ENCODE measurements at places on chromosomes 7 and 10.

DNA sequence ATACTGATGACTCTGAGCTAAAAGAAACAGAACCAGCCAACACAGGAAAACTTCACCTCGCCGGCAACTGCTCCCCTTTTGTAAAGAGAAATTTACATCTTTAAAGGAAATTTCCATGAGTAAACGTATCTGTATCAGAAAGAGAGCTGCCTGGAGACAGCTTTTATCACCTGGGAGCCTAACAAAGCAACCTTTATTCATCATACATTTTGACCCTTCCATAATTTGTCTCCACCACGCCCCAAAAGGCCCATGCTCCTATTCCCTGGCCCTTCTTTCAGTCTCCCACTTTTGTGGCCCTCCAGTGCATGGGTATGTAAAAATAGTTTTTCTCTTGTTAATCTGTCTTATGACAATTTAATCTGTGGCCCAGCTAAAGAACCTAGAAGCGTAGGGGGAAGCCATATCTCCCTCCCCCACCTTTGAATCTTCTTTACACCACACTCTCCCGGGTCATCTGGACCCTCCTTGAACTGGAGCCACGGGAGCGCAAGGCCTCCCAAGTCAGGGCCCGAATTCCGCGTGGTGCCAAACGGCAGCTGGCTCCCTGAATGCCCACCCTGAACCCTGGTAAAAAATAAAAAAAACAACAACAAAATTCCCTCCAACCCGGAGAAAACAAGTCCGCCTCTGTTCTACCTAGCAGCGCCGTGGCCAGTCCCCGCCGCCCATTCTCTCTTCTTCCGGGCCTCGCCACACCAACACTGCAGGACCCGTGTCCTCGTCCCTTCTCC, 15.4 kb upstream of the FKBP9 start:
- no peak for DNase-seq

DNA sequence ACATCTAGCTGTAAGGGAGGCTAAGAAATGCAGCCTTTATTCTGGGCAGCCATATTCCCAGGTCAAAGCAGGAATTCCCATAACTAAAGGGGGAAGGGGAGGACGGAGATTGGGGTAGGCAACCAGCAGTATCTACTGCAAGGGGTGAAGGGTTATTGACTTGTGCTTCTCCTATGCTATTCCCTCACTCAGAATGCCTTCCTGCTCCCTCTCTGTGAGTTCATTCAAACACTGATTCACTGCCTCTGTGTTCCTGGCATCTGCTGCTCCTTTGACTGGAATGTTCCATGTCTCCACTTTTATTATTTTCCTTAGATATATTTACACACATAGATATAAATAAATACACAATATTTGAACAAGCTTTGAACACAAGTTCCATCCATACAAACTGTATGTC, 11.1 kb downstream of the HTR7 start:
- DNase-seq: no peak

GRCh38 chr7:103114576-103115008, 34.3 kb downstream of the NAPEPLD start:
- no peak for DNase-seq

GRCh38 chr10:124696446-124697392, 47.5 kb downstream of the FAM53B start:
- no peak for DNase-seq

- no peak for DNase-seq
These were observed 1.5 kb upstream of the EXOC6 start for GRCh38 chr10:92846854-92847201.

GRCh38 chr7:51357821-51358220, 41.2 kb upstream of the COBL start:
- DNase-seq: no peak

GRCh38 chr7:73876361-73876760, 15.4 kb downstream of the TMEM270 start:
- DNase-seq: no peak

DNA sequence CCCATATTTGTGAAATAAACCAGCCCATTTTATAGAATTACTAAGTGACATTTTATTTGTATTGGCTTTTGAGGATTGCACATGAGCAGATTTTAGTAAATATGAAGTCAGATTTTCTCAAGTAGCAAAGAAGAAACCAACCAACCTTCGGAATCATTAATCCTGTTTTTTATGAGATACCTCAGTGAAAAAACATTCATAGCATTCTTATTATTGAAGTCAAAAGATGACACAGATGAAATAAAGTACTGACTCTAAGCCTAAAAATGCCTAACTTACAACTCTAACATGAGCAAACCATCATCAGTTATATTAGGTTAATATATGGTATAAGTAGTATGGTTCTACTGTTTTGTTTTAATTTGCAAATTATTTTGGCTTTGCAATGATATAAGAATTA, 59.9 kb upstream of the AGBL3 start:
- no peak for DNase-seq

DNA sequence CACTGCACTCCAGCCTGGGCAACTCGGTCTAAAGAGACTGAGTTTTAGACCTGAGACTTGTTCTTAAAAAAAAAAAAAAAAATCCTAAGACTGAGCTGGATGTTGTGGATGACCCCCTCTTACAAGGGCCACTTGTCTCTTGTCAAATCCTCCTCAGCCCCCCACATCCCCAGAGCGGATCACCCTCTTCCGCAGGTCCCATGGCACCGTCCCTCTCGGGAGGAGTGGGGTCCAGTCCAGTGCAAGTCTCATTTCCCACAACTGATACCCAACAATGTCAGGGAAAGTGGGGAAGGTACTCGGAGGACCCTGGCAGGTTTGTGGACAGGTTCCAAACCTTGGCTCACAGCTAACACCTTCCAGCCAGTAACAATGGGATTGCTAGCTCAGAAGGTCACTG, 100.3 kb downstream of the ELFN1 start:
- DNase-seq: no peak

DNA sequence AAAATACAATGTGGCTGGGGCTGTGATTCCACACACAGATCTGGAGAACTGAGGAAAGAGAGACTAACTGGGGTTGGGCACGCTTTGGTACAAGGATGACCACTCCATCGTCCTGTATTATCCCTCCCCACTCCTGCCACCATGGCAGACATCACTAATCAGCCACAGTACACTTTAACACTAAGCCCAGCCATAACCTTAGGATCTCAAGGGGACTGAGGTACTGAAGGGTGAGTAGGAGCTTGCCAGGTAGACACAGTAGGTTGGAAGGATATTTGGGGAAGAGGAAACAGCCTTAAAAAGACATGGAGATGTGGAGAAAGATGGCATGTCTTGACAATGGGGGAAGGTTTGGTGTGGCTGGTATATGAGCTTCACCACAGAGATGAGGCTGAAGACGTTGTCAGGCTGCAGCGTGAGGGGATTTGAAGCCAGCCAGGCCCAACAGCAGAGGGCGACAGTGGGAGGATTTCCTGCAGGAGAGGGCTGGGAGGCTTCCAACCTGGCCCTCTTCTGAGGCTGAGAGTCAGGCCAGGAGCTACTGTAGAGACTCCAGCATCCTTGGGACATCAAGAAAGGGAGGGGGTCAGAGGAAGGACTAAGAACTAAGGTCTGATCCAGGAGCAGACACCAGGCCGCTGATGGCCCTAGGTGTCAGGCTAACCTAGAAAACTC, 58.6 kb upstream of the COL13A1 start:
- no peak for DNase-seq

- DNase-seq: no peak
These were observed 418.9 kb downstream of the ZNF716 start for GRCh38 chr7:57868771-57869483.

DNA sequence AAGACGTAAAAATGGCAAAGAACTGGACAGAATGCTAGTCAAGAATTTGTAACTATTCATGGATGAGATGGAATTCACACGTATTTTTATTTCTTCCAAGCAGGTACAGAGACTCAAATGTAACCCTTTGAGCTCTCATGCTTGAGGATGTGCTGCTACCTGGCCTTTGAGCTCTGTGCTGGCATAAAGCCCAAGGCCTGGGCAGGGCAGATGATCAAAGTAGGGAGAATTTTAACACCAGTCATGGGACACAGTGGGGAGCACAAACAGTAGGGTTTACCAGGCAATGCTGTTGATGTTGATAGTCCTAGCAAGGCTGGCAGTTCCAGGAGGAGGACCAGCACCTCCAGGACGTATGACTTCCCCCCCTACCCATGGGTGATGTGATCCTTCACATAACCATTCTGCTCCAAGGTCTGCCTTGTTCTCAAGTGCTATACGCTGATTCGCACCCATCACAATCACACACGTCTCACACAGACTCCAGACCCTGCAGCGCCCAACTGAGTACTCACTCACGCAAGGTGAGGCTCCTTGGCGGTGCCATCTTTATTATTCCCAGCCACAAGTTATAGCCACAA, 48.6 kb upstream of the DLG5 start:
- no peak for DNase-seq

- no peak for DNase-seq
These were observed 85.9 kb downstream of the CD36 start for GRCh38 chr7:80724249-80724871.

GRCh38 chr7:149817836-149818535, 20.2 kb upstream of the ZNF862 start:
- DNase-seq: no peak

DNA sequence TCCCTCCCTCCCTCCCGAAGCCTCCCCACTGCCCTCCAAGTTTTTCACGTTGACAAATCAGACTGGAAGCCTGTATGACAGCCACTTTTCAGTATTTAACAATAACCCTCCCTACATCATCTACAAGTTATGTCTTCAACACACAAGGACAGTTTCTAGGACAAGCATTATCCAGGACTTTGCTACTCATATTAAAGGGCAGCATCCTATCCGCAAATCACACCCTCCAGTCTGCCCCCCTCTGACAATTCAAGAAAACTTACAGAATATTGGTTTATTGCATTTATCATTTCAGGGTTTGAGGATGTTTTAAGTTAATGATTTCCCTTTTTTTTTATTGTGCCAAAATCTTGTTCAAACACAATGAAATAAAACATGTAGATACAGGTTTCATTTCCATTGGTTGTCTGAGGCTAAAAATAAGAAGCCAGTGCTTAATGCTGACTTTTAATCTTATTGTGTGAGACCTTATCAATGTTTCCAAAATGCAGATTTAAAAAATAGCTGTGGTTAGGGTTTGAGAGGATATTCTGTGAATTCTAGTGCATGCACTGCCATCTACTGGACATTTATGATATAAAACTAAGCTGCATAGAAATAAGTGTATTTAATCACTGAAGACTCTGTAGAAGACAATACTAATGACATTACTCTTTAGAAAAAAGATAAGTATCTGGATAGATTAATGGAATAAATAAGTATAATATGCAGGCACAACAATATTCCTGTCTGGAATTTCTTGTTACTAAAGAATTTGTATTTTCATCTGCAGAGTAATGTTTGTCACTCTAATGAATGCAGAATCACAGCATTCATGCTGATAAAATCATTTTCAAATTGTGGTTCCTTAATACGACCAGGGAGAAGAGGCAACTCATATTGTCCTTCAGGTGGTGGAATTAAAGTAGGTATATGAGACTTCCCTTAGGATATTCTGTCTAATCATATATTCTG, 64.1 kb downstream of the CAV1 start:
- peak; percentile 32 for DNase-seq

GRCh38 chr10:28801247-28801646, 123.9 kb downstream of the BAMBI start:
- DNase-seq: no peak

GRCh38 chr10:15571575-15571974, 148.1 kb downstream of the ITGA8 start:
- no peak for DNase-seq

- peak; percentile 76 for DNase-seq
These were observed 110.2 kb downstream of the TMEM26 start for GRCh38 chr10:61342858-61343572.

- no peak for DNase-seq
These were observed 398.5 kb downstream of the REEP3 start for GRCh38 chr10:63919575-63920279.
